ENCODE measurements at places on chromosomes 11 and 22.
A peak's percentile ranks its signal among the peaks of the same experiment; 100 is the strongest.

DNA sequence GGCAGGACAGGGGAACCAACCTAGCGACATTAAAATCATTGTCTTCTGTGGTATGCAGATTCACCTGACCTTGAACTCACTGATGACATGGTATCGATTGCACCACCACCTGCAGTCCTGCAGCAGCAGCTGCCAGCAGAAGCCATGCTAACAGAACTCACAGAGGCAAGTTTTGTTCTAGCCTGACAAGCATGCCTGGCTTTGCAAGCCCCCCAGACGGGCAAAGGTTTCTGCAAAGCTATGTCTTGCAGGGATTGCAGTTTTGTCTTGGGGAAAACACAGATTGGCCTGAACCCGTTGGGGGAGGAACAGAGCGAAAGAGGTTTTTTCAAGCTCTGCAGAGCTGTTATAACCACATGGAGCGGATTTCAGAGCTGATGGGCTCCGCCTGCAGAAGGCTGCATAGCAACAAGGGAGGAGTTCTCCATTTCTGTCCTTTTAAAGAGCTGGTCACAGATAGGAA, 221.0 kb downstream of the HIPK3 start:
- no peak for DNase-seq

GRCh38 chr11:69131644-69132300, 24.0 kb upstream of the SMIM38 start:
- no peak for DNase-seq

DNA sequence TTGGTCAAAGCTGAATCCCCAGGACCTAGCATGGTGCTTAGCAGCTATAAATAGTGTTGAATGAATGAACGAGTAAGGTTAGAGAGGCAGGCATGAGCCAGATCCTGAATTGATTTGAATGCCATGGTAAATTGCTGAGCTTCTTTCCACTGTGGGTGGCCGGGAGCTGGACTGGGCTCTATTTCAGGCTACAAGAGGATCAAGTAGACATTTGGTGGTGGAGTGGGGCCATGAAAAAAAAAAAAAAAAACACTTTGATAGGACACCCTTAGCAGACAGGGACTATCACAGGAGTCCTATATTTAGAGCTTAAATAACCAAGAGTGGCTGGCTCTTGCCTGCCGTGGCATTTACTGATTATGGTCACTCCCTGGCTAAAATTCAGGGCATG, 77.6 kb downstream of the MIAT start:
- no peak for DNase-seq

DNA sequence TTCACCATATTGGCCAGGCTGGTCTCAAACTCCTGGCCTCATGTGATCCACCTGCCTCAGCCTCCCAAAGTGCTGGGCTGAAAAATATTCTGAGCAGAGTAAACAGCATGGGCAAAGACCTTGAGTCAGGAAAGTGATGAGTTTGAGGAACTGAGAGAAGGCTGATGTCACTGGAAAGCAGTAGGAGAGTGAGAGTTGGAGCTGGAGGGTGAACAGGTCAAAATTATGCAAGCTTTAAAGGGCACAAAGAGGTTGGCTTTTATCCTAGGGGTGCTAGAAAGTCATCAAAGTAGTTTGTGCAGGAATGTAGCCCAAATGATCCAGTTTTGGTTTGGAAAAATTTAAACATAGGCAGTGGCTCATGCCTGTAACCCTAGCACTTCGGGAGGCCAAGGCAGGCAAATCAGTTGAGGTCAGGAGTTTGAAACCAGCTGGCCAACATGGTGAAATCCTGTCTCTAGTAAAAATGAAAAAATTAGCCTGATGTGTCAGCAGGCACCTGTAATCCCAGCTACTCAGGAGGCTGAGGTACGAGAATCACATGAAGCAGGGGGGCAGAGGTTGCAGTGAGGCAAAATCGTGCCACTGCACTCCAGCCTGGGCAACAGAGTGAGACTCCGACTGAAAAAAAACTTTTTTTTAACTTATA, 44.7 kb upstream of the CXCR5 start:
- DNase-seq: no peak

- no peak for DNase-seq
Measured at GRCh38 chr11:82865841-82866240, 34.4 kb downstream of the PRCP start.

GRCh38 chr11:24615451-24616160, 118.8 kb downstream of the LUZP2 start:
- no peak for DNase-seq

- no peak for DNase-seq
Measured at GRCh38 chr11:113261709-113262475, 52.5 kb upstream of the TTC12 start.

DNA sequence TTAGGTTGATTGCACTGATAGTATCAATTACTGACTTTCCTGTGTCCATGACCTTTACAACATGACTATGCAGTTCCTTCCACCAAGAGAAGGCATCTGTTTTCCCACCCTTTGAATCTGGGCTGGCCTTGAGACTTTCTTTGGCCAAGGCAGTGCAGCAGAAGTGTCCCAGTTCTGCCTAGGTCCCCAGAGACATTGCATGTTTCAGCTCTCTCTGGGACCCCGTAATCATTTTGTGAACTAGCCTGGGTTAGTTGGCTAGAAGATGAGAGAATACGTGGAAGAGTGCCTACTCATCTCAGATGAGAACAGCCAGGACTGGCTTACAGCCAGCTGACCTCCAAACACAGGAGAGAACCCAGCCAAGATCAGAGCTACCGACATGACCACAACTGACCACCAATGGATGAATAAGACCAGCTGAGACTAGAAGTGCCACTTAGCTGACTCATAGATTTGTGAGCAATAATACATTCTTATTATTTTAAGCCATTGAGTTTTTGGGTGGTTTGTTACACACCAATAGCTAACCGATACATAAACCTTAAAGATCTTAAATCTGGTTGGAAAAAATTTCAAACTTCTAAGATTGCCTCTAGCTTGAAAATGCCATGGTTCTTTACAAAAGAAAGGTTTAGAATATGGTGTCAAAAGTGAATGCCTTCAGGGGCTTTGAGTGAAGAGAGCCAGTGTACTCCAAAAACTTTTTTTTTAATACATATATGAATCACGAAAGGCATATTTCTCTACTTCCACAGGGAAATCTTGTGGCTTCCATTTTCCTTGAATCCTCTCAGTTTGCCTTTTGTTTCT, 145.2 kb downstream of the FBXO7 start:
- no peak for DNase-seq

GRCh38 chr22:50143096-50143495, 27.4 kb upstream of the PANX2 start:
- no peak for DNase-seq

DNA sequence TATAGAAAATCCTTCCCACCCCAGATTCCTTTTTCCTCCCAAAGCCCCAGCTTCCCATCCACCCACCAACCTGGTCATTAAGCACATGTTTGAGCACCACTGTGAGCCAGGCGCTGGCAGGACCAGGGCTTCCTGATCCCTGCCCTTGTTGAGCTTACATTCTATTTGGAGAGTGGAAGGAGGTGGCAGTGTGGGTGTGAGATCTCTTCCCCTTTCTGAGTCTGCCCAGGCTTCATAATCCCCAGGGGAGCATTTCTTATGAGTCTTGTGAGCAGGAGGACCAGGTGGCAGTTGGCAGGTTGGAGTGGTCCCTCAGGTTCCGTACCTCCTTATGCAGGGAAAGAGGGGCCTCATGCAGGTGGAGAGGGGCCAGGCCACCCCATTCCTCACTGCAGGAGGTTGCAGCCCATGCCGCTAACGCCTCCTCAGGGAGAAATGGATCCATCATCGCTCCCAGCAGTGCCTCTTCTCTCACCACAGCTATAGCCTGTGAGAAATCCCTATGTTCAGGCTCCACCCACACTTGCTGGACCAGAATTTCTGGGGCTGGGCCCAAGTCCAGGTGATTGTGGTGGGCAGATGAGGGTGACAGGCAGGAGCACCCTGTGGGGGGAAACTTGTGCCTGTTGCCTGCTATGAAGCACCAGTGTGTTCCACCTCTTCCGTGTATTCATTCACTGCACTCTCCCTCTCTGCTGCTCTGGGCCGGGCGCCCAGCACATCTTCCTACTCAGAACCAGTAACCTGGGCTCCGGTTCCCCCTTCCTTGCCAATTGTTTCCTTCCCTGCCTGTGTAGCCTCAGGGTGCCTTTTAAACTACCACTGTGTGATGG, 23.5 kb downstream of the UBE2L3 start:
- DNase-seq: no peak

DNA sequence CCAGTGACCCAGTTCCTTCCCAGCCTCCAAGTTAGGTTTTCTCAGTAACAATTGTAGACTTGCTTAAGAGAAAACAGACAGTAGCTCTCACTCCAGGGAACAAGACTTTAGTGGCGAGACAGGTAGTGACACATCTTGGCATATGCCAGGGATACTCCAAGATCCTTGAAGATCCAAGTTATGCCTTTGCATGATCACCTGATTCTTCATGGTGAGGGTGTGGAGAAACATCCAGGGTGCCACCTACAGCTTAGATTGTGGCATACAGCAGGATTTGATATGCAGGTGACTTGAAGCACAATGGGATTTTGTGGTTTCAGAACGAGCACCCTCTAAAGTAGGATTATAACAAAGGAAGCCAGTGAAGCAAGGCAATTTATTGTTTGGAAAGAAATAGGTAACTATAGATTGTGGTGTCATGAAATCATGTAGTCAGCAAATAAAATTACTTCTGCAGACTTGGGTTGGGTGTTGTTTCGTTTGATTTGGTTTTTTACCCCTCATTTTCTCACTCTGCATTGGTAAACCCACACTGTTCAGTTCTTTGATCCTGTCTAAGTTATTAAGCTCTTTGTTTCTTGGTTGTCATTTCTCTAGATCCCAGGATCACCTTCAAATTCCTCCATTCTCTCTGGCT, 9.2 kb downstream of the POU2AF3 start:
- peak; percentile 86 for DNase-seq

DNA sequence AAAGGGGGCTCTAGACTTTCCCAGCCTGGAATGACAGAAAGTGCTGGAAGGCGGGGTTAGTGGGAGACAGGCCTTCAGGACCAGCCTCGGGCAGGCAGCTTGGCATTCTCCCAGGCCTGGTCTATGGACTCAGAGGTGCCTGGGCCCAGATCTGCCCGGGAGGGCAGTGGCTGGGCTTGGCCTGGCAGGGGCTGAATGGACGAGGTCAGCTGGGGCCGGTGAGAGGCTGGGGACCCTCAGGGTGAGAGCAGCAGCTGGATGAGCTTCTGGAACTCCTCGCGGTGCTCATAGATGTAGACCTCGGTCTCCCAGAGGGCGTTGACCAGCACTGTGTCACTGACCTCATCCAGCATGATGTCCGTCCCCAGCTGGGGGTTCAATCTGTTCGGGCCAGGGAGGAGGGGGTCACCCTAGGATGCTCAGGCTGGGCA, 1.5 kb upstream of the BAIAP2L2 start:
- DNase-seq: no peak

DNA sequence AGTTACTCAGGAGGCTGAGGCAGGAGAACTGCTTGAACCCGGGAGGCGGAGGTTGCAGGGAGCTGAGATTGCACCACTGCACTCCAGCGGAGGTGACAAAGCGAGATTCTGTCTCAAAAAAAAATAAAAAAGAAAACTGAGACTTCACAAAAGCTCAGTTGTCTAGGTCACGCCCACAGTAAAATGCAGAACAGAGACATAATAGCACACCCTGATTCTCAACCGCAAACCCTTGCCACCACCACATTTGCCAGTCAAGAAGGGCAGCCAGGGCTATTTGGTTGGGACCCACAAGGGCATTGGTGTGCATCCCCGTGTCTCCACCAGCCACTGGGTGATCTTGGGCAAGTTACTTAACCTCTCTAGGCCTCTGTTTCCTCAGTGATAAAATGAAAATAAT, 25.4 kb downstream of the CREB3L1 start:
- no peak for DNase-seq

Measured in NCI-H2081 (cell line).